ENCODE measurements at places on chromosomes 13 and 19.

DNA sequence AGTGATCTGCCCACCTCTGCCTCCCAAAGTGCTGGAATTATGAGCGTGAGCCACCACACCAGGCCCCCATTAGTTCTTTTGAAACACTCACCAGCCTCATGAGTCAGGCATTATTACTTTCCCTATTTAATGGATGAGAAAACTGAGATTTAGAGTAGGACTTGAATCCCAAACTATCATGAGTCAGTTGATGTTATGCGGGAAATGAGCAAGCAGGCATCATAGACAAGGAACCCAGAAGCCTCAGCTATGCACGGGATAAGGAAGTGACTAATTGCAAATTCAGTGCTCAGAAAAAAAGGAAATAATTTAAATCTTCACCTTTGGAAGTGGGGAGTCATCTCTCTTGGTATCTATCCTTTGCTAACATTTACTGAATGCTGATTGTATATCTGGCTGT lies 217.5 kb downstream of the ABCC4 start:
- DNase-seq: no peak

DNA sequence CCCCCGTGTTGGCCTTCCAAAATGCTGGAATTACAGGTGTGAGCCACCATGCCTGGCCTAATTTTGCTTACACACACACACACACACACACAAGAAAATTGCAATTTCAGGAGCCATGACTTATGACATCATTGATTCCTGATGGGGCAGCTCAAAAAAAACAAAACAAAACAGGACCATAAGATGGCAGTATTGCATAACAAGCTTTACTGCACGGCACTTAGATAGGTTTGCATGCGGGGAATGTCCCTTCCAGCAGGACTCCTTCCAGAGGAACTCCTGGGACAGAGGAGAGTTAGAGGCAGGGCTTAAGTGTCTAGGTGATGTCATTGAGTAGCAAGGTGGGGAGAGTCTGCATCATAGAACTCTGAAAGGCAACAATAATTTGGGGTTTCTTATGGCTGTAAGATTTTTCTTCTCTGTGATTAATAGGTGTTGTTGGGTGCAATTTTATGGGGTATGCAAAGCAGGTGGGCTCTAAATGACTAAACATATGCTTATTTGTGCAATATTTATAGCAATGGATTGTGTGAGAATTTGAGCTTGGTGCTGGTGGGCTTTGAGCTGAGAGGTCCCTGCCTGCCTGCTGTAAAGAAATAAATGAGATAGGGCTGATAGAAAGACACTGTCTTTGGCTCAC lies 9.0 kb upstream of the ACSBG2 start:
- DNase-seq: no peak

DNA sequence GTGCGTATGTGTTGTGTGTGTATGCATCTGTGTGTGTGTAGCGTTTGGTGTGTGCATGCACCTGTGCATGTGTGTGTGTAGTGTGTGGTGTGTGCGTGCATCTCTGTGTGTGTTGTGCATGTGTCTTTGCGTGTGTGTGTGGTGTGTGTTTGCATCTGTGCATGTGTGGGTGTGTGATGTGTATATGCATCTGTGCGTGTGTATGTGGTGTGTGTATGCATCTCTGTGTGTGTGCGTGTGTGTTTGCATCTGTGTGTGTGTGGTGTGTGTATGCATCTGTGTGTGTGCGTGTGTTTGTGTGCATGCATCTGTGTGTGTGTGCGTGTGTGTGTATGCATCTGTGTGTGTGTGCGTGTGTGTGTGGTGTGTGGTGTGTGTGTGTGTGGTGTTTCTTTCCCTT lies 20.6 kb downstream of the CELF5 start:
- no peak for DNase-seq

- DNase-seq: no peak
These were observed 1.3 kb downstream of the LAMP1 start for GRCh38 chr13:113298043-113298945.

GRCh38 chr13:21663197-21663596 lies 7.7 kb upstream of the FGF9 start:
- DNase-seq: no peak

GRCh38 chr19:3575949-3576673 lies 3.4 kb downstream of the HMG20B start:
- DNase-seq: no peak

GRCh38 chr19:8681345-8682029 lies 17.1 kb downstream of the ACTL9 start:
- DNase-seq: no peak

- DNase-seq: no peak
These were observed 342.7 kb downstream of the ENOX1 start for GRCh38 chr13:43444081-43444480.

- no peak for DNase-seq
These were observed 1.6 kb upstream of the TTC9B start for GRCh38 chr19:40219721-40220276.

DNA sequence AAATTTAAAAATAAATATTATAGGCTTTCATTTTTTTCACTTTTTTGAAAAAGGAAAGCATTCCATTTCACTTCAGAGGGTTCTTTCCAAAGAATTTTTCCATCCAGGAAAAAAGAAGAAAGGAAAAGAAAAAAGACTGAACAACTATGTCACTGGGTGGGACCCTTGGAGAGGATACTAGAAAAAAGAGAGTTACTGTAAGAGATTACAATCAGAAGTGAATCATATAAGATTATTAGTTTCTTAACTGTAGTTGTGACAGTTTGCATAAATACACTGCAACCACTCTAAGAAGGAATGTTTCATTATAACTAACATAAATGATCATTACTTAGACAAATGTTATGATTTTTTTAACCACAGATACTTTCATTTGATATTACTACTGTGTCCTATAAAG lies 87.8 kb downstream of the KLF12 start:
- no peak for DNase-seq

DNA sequence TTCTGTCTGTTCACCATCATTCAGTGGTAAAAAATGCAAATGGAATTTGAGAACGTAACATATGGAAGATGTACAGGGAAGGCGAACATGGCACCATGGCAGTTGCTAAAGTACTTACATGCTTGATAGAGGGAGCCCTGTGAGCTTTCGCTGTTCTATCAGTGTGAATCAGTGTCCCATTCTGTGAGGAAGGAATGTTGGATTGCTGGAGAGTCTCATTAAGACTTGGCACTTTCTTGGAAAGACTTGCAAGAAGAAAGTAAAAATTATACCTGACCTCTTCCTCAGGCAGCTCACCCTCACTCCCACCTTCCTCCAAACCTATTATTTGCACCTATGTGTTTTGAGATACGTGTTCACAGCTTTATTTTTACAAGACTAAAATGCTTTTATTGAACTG lies 43.5 kb downstream of the FREM2 start:
- DNase-seq: no peak
